Renal cortical epithelial cell (primary cell): ENCODE measurements at places on chromosomes 7 and 10.

DNA sequence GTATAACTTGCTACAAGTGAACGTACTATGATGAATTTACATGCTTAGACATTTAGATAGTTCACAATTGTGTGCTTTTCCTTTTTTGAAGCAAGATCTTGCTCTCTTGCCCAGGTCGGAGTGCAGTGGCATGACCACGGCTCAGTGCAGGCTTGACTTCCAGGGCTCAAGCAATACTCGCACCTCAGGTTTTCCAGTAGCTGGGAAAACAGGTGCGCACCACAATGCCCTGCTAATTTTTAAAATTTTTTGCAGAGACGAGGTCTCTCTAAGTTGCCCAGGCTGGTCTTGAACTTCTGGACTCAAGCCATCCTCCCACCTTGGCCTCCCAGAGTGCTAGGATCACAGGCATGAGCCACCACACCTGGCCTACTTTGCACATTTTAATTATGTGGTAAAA is 1.8 kb downstream of the GPR15LG start:
- DNase-seq = no peak

DNA sequence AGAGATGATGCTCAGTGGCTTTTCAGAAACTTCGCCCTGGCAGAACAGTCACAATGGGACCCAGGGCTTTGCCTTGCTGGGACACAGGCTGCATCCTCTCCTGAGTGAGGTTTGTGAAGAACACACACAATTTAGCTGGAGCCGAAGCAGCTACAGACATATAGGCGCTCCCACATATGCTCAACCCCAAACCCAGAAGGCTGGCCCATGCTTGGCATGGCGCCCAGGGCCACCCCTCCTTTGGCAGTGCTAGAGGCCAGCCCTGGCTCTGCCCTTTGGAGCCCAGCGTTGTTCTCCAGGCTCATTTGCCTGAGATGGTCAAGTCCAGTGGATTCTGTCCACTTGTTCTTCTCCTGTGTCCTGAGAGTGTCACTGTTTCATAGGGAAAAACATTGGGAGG is 94.4 kb downstream of the WDFY4 start:
- no peak for DNase-seq

DNA sequence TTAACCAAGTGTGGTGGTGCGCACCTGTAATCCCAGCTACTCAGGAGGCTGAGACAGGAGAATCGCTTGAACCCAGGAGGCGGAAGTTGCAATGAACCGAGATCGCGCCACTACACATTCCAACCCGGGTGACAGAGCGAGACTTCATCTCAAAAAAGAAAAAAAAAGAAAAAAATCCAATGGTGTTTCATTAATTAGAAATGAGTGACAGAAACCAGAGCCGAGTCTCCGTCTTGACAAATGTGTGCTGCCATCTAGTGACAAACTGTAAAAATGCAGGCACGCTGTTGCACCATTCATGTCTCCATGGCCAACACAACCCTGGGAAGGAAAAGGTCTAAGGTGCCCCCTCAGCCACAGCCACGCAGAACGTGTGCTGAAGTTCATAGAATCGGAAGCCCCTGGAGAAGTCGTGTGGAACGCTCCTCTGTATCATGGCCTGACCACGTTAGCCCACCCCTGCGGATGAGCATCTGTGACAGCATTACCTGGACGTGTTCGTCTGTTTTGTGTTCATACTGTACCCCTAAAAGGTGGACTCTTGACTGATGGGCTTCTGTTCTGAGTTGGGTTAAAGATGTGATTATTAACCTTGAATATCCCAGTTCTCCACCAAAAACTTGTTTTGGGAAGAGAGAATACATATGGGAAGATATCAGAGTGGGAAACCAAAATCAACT is 94.9 kb downstream of the LYZL2 start:
- peak; percentile 71 for DNase-seq

DNA sequence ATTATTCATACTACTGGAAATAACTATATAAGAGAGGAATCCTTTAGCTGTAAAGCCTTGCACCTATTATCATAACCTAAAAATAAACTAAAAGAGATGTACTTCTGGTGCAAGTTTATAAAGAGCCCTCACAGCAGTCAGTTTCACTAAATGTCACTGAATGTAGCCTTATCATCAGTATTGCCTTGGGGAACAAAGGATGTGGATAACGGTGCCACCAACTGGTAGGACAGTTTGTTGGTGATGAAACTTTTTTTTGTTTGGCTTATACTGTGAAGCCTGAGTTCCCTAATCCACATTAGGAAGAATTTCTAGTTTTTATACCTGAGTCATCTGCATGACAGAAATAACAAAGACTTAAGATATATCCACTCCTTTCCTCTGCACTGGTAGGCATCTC is 117.9 kb upstream of the COL1A2 start:
- peak; percentile 58 for DNase-seq

DNA sequence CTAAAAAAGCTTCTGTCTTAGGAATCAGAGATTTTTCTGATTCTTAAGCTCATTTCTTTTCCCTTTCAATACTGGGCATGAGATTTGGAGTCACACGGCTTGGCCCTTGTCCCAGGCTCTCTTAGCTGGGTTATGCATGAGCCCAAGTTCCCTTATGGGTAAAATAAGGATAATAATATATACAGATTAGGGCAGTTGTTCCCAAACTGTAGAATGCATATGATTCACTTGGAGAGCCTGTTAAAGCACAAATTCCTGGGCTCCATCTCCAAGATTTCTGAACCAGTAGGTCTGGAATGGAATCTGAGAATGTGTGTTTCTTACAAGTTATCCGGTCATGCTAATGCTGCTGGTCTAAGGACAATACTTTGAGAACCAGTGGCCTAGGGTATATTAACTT is 154.0 kb downstream of the REEP3 start:
- DNase-seq = no peak

GRCh38 chr7:31699050-31699449 is 12.0 kb downstream of the PPP1R17 start:
- no peak for DNase-seq

- no peak for DNase-seq
Observed at GRCh38 chr7:40882071-40882658, 747.4 kb downstream of the SUGCT start.

DNA sequence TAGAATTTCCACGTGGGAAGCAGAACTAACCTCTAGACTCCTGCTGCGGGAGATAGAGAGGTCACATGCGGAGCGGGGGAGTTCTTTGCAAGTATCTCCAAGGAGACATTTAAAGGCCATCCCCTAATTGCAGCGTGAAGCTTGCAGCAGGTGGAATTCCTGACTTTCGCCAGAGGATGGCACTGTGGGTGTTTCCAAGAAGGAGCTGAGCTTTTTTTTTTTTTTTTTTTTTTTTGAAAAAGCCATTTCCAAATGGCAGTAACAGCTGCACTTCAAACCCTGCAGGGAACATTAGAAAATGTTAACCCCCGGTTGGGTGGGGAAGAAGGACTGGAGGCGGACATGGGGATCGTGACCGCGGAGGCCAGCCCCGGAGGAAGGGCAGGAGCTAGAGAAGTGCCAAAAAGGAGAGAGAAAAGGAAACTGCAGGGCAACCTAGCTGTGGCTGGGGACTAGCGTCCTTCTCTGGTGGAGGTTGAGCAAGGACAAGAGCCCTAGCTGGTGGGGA is 487.7 kb downstream of the TYW1 start:
- peak; percentile 52 for DNase-seq

- DNase-seq = no peak
Observed at GRCh38 chr7:138407792-138408191, 52.3 kb upstream of the TRIM24 start.

DNA sequence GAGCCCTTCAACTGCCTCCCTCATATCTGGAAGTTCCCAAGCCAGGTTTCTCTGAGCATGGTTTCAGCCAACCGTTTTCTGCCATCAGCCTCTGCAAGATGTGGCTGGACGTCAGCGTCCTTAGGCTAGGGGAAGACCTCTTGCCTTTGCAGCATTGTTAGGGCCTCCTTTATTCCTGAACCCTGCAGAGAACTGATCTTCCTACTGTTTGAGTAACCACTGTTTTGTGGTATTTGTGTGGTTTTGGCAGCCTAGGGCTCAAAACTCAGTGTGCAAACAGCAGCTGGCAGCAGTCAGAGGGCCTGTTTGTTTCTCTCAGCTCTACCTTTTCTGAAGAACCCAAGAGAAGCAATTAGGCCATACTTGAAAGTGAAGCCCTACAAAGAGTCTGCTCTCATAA is 83.4 kb upstream of the SEMA3E start:
- DNase-seq = peak; percentile 3
